ENCODE measurements at places on chromosomes 5 and 9.

- DNase-seq, result no peak
Measured at GRCh38 chr9:74771262-74771585, 116.5 kb downstream of the TRPM6 start.

GRCh38 chr5:122999947-123000563, 36.5 kb downstream of the PPIC start:
- DNase-seq, result no peak

GRCh38 chr9:124285903-124286291, 28.1 kb downstream of the NEK6 start:
- peak; percentile 62 for DNase-seq

DNA sequence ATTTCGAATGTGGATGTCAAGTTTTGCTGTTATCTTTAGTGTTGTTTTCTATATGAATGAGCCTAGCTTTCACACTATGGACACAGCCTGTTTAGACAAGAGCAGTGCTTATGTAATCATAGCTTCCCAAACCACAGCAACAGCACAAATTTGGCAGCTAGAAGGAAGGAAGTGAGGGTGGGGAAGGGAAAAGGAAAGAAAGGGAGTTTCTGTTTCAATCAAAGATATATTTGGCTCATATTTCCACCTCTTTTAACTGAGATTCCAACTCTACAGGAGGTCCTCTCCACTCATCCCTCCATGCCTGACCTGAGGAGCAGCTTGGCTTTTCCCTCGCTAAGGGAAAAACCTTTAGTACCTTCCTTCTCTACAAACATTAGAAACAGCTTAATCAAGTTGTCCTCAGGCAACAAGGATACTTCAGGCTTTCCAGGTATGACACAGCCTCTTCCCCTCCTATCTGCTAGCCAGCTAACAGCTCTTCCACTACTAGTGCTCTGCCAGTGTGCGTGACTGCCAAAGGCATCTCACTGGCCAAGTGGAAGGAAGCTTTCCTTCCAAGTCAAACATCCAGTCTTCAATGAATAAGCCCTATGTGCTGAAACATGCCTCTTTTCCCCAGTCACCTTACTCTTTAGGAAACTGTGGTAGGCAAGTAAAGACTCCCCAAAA, 268.6 kb upstream of the PTGER4 start:
- DNase-seq, result no peak

- no peak for DNase-seq
Measured at GRCh38 chr9:137355761-137356365, 53.8 kb upstream of the NRARP start.

Measured in stimulated activated naive CD4-positive, alpha-beta T cell treated with Interleukin-2 at 50 U/mL for 16 hours (primary cell).